ENCODE measurements at places on chromosomes 4 and X.

GRCh38 chrX:64427281-64427680 lies 32.0 kb upstream of the MTMR8 start:
- DNase-seq, result no peak

GRCh38 chrX:135000516-135000915 lies 9.7 kb downstream of the SMIM10 start:
- no peak for DNase-seq

- peak; percentile 0 for DNase-seq
Measured at GRCh38 chrX:80812176-80812575, 2.5 kb upstream of the BRWD3 start.

DNA sequence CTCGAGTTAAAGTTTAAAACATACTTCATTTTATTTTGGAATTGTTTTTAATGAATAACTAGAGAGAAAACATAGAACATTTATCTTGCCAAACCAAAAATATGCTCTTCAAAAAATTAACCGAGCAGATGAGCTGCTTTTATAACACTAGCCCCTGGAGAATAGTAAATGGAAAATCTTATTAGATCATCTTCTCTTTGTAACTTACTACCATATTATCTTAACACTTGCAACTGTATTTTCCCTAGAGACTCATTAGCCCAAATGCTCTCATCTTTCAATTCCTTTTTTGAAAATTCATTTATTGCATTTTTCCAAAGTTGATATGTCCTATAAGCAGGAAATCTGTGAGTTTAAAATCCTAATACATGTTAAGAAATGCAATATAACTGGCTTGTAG lies 143.3 kb downstream of the CAMK2D start:
- no peak for DNase-seq

DNA sequence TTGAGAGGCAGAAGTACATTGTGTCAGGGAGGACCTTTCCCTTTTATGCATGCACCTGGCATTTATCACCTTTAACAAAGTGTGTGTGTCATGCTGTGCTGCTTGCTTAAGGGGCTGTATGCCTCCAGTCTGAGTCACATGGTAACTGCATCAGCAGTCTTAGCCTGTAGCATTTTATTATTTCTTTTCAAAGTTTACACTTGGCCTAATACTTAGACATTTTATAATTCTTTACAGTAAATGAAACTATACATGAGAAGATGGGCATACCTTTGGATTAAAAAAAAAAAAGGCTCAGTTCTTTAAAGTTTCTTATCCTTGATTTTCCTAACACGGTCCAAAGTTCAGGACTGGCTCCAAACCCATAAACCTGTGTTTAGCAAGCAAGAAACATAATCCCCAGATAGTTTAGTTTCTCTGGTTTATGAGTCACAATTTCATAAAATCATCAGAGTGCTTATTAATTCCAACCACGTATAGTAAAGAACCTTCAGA lies 14.6 kb downstream of the NPNT start:
- no peak for DNase-seq

- DNase-seq, result no peak
Measured at GRCh38 chr4:109410776-109411175, 22.8 kb upstream of the SEC24B start.

- DNase-seq, result no peak
Measured at GRCh38 chr4:84319124-84319523, 180.0 kb downstream of the NKX6-1 start.

GRCh38 chr4:159229164-159229563 lies 126.3 kb downstream of the RAPGEF2 start:
- no peak for DNase-seq

DNA sequence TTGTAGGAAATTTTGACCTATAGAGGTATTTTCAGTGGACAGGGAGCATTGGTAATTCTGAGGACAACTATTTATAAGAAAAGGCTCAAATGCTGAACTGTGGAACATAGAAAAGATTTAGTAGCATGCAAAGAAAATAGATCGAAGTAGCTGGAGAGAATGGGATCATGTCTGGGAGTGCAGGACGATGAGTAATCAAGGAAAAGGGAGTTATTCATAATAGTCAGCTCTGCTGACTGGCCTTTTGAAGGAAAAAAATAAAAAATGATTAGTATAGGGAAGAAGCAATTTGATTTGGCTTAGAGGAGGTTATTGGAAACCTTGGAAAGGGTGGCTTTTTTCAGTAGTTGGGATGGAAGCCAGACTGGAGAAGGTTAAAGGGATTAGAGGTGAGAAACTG lies 22.9 kb upstream of the ANK2 start:
- DNase-seq, result no peak

GRCh38 chrX:10900585-10901289 lies 210.4 kb upstream of the HCCS start:
- no peak for DNase-seq

- no peak for DNase-seq
Measured at GRCh38 chr4:125702406-125702805, 387.7 kb downstream of the FAT4 start.

DNA sequence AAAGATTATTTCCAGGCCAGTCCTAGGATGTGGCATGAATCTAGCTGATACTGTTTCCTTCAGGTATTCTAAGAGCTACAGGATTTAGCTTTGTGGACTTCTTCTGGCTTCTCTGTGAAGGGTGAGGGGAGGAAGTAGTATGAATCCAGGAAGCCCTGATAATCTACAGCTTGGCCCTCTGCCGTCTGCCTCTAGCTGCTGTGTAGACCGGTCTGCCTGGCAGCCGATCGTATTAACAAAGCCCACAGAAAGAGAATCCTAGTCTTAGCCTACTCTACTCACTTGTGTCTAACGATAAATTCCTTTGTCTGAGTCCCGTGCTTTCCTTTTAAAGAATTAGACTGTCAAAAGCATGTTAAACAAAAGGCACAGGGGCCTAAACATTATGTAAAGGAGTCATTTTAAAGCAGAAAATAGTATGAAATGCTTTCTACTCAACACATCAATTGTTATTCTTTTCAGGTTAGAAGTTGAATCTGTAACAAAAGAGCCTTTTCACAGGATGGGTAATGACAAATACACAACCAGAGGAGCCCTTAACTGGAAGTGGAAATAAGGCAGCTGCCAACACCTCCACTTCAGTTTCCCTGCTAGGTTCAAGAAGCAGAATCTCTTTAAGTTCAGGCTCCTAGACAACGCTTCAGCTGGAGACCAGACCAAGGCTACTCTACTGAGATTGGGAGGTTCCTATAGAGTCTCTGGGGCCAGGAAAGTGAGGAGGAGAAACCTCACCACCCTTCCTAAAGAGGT lies 48.9 kb upstream of the UCP1 start:
- no peak for DNase-seq

DNA sequence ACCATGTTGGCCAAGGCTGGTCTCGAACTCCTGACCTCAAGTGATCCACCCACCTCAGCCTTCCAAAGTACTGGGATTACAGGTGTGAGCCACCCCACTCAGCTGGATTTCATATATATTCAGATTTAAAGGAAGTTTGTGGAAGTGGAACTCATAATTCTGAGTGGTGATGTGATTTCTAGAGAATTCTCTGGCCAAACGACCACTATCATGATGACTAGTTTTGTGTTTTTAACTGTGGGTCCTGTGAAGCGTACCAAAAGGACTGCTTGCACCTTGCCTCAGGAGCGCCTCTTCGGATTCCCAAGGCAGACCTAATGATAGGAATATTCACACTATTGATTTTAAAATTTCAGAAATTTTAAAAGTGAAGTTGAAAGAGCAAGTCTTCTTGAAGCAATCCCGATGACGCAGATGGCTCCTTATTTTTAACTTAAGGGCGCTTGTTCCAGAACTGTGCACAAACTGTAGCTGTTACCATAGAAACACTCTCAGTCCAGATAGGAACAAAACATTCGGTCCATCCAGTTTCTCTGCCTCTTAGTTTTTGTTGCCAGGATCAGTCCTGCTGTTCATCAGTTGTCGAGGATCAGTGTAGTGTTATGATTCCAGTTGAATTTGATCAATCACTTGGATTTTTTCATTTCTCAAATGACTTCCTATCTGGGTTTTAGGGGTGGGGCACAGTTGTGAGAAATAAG lies 51.7 kb upstream of the CLCN4 start:
- no peak for DNase-seq

GRCh38 chrX:24493740-24494581 lies 28.9 kb downstream of the PDK3 start:
- DNase-seq, result no peak

- no peak for DNase-seq
Measured at GRCh38 chr4:25896776-25897539, 17.1 kb upstream of the SMIM20 start.

DNA sequence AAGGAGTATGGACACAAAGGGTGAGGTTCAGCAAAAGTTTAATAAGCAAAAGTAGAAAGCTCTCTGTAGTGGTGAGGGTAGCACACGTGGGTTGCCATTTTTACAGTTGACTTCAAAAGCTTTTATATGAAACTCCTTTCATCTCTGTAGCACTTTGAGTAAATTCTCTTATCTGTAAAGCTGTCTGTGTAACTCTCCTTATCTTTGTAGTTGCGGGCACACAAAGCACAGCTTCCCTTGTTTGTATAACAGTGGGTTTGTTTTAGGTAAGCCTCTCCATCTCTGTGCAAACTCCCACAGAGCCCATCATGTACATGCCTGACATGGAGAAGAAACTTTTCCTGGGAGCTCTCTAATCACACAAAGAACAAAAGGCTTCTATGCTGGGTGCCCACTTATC lies 325.9 kb upstream of the PABPC5 start:
- DNase-seq, result no peak

GRCh38 chrX:31543634-31544033 lies 471.8 kb upstream of the FTHL17 start:
- DNase-seq, result no peak

DNA sequence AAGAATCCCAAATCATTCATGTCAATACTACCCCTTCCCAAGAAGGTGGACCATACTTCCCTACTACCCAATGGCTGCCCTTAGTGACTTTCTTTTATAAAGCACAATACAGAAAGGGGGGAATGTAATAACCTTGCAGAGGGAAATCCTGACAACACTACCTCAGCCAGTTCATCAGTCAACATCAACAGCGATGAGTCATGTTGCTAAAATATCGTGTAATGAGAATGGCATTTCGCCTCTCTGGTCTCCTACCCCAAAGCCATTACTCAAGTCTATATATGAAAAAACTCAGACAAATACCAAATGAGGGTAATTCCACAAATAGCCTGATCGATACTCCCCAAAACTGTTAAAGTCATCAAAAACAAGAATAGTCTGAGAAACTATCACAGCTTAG lies 3.3 kb upstream of the MAGEA8 start:
- DNase-seq, result no peak

- no peak for DNase-seq
Measured at GRCh38 chr4:101190751-101191150, 156.6 kb downstream of the PPP3CA start.

DNA sequence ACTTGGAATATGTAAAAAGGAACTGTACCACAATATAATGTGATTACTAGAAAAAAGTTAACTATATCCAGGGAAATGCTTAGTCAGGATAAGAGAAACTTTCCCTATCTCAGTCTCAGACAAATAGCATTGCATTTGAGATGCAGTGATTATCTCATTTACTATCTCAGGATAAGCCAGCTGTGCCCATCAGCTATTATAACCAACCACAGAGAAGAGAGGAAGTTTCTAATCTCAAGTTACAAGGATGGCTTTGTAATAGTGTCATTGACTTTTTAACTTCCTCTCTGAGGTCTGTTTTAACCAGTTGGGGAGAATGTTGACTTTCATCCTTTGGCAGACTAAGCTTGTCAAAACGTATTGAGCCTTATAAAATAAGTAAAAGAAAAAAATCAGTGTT lies 56.5 kb downstream of the SNX25 start:
- no peak for DNase-seq

DNA sequence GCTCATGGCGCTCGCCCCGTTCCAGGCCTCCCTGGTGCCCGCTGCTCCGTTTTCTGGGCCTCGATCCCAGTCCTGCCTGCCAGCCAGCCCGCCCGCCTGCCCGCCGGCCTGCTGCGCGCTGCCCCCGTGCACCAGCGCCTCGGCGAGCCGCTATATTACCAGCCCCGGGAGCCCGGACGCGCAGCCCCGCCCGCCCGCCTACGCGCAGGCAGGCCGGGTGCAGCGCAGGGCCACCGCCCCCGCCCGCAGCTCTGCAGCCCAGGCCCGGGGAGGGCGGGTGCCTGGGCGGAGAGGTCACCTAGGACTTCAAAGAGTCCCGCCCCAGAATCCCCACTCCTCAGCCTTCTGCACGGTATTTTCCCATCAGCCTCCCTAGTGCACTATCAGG lies at the start of gene MAOB:
MAOB (minus strand) TSS at position 157 of the 388 bp plus-strand sequence; CDS start at position 6, 151 bp downstream.
- DNase-seq, result no peak

DNA sequence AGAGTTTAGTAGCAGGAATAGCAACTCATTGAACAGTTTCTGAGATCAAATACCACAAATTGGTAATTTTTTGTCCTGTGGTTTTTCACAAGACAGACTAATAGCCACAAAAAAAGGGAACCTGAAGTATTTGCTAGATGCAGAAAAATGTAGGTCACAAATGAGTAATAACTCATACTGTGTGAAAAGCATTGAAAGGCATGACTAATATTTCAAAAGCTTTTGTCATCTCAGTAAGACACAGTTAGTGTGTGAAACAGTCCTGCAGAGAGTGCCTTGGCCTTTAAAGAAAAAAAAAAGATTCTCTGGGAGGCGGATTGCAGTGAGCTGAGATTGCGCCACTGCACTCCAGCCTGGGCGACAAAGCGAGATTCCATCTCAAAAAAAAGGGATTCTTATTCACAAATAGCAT lies 31.4 kb upstream of the SLC25A31 start:
- no peak for DNase-seq

DNA sequence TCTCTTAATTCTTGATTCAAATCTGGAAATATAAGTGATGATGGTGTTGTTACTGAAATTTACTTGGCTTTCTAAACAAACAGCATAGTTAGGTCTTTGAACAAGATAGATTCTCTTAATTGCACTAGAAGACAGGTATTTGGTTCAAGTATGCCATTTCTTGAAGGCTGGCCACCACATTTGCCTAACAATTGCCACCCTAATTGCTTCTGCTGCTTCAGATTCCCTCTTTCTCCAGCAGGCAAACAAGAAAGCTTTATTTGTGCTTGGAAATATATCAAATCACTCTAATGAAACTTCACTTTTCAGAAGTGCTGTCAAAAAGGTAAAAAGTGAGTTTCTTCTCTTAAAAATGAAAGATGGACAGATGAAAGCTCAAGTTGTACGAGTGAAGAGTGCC lies 418.6 kb downstream of the INPP4B start:
- DNase-seq, result no peak

DNA sequence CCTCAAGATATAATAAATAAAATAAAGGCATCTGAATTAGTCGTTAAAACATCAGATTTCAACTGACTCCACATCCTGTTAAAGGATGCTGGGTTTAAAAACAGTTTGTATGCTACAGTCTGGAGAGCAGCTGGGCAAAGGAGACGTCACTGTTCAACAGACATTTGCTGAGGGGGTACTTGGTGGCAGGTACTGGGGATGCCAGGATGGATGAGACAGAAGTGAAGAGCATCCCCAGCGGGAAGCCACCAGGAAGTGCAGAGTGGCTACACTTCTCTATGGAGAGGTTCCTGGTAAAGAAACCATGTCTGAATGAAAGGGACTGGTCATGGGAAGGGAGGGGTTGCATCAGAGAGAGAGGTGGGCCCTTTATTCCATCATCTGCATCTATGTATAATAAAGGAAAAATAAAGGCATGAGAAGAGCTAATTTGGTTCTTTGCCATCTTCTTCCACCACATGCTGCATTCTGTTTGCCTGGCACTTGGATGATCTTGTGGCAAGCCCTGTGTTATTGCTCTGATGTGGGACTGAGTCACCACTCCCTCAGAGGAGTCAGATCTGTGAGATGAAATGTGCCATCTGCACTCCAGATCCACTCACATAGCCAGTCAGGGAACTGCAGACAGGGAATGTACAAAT lies 145.0 kb downstream of the SOWAHB start:
- no peak for DNase-seq
